ENCODE measurements at places on chromosomes 7 and 10. TPM values are rescaled to one million over a fixed set of nuclear protein-coding genes. Genes with fewer than 3 reads are reported as not detected.

GFRA1 gene
- not detected for polyA plus RNA-seq

TMEM176A gene
- polyA plus RNA-seq: 14.1 TPM

DNA sequence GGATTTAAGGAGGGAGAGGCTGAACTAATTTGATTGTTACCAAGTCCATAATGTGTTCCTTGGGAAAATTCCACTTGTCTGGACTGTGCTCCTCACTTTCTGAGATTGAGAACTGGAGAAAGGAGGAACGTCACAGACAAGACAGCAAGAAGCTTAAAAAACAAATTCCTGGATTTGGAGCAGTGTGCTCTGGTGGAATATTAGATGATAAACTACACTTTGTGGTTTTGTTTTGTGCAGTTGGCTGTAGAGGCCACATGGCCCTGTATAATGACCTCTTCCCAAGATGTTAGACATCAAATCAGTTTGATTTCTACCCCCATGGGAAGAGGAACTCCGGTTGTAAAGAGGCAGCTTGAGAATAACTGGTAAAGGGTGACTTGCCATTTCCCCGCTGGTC, 421.3 kb upstream of the GALNT17 start:
- H3K36me3 ChIP-seq: no peaks in the 10 kb centered on the region
- H3K4me3 ChIP-seq: no peak overlapping the region
- no peaks in the 10 kb centered on the region for H3K27me3 ChIP-seq
- H3K27ac ChIP-seq: no peak overlapping the region
- H3K4me1 ChIP-seq: no peaks in the 10 kb centered on the region

- peaks cover 14% of the 10 kb centered on the region for H3K36me3 ChIP-seq
- no peak for DNase-seq
- no peak overlapping the region for H3K27ac ChIP-seq
Measured at GRCh38 chr7:92622030-92622429, 31.8 kb upstream of the FAM133B start.

GRCh38 chr7:44291066-44291732, 34.2 kb downstream of the CAMK2B start:
- no peaks in the 10 kb centered on the region for H3K4me1 ChIP-seq
- no peak overlapping the region for H3K4me3 ChIP-seq
- H3K27ac ChIP-seq: no peak overlapping the region
- DNase-seq: no peak
- H3K27me3 ChIP-seq: no peaks in the 10 kb centered on the region

DNA sequence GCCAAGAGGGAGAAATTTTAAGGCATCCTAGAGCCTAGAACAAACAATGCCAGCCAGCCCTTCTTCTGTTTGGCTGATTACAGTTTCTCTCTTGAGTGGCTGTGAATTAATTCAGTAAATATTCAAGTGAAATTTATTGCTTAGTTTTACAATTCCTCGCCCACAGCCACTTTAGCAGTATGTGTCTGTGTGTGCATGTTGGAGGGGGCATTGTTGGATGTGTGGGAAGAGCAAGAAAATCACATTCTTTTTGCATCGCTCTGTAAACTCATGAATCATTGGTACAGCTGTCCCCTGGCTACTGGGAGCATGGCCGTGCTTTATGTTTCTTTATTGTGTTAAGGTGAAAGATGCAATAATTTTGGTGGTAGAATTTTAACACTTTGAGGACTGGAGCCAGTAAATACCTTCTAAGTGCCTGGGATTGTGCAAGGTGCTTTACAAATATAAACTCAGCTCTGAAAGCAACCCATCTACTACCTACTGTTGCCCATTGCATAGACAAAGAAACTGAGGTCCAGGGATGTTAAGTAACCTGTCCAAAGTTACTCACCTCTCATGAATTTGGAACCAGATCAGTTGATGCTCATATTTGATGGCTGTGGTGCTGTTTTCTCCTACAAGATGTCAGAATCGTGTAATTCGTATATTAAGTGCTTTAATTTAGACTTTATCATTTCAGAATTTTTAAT, 89.9 kb upstream of the BTBD16 start:
- H3K27ac ChIP-seq: no peak overlapping the region
- no peaks in the 10 kb centered on the region for H3K4me1 ChIP-seq

DNA sequence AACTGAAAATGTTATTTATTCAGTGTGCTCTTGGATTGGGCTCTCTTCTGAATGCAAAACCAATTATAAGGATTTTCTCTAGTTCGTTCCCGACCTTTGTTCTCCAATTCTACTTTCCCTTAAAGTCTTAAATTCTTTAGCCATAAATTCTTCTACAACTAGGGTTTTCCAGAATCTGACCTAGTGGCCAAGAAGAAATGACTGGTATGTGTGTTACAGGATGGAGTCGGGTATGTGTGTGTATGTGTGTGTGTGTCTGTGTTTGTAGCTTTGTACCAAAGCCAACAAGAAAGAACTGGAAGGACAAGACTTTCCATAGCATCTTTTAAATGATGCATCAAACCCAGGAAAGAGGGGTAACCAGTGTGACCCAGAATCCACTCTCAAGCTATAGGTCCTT, 25.8 kb upstream of the LEP start:
- H3K27me3 ChIP-seq: no peaks in the 10 kb centered on the region
- H3K27ac ChIP-seq: no peak overlapping the region
- no peaks in the 10 kb centered on the region for H3K36me3 ChIP-seq
- no peak for DNase-seq
- H3K4me1 ChIP-seq: peaks cover 46% of the 10 kb centered on the region

All from CD14-positive monocyte (primary cell).